ENCODE measurements at places on chromosomes 3 and 15.

DNA sequence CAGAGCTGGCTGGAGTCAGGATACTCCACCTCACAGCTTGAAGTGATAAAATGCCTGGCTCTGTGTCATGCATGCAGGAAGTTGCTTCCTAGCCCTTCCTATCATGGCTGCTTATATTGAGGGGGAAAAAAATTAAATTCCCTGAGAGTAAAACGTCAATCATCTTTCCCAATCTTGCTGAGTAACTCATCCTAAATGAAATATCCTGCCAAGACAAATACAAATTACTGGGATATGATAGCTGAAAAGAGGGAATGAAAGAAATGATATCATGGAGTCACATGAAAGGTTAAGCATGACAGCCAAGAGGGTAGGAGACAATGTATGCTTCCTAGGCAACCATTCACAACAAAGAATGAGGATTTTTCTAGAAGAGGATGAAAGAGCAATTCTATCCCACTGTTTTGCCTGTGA lies 110.6 kb downstream of the ABI3BP start:
- DNase-seq, result peak; percentile 12

DNA sequence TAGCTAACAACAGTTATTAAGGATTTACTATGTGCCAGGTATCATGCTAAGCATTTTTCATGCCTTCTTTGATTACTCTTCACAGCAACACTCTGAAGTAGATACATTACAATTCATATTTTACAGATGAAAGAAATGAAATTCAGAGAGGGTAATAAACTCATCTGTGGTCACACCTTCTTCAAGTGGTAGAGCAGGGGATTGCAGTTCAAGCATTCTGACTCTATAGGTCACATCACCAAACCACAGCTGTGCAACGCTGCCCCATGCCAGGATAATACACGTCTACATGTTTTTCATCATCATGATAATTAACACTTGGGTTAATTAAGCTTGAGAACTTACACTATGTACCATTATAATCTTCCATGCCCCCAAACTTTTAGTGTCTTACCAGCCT lies 98.5 kb downstream of the LRRC3B start:
- DNase-seq, result peak; percentile 17

GRCh38 chr3:184526088-184526433 lies 35.5 kb upstream of the EPHB3 start:
- DNase-seq, result peak; percentile 83

- DNase-seq, result no peak
Observed at GRCh38 chr15:48794697-48795134, 16.2 kb downstream of the CEP152 start.

DNA sequence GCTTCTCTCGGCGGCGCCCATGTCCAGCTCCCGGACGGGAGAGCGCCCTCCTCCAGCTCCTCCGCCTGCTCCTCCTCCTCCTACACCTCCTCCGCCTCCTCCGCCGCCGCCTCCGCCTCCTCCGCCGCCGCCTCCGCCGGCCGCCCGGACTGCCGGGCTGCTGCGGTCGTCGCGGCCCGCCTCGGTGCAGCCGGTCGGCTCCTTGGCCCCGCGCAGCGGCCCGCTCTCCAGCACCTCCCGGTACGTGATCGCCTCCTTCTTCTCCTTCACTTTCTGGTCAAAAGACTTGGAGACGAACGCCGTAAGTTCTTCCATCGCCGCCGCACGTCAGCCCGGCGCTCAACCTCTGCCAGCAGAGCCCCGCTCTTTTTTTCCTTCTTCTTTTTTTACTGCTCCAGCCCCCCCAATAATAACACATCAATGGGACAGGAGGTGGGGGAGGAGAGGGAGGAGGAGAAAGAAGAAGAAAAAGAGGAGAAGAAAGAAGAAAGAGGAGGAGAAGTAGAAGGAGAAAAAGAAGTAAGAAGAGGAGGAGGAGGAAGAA lies 438 bp downstream of the SHOX2 start:
- DNase-seq, result peak; percentile 78

- DNase-seq, result peak; percentile 51
Observed at GRCh38 chr3:138938877-138939560, 7.9 kb downstream of the FOXL2 start.

GRCh38 chr15:88938802-88939485 lies 25.8 kb upstream of the MFGE8 start:
- DNase-seq, result peak; percentile 74

DNA sequence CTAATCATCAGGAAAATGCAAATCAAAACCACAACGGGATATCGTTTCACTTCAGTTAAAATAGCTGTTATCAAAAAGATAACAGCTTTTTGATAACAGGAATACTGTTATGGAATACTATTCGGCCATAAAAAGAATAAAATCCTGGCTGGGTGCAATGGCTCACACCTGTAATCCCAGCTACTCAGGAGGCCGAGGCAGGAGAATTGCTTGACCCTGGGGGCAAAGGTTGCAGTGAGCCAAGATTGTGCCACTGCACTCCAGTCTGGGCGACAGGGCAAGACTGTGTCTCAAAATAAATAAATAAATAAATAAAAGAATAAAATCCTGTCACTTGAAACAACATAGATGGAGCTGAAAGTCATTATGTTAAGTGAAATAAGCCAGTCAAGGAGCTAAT lies 178.1 kb upstream of the TSC22D2 start:
- no peak for DNase-seq

GRCh38 chr3:48804930-48805329 lies 42.7 kb downstream of the PRKAR2A start:
- no peak for DNase-seq

DNA sequence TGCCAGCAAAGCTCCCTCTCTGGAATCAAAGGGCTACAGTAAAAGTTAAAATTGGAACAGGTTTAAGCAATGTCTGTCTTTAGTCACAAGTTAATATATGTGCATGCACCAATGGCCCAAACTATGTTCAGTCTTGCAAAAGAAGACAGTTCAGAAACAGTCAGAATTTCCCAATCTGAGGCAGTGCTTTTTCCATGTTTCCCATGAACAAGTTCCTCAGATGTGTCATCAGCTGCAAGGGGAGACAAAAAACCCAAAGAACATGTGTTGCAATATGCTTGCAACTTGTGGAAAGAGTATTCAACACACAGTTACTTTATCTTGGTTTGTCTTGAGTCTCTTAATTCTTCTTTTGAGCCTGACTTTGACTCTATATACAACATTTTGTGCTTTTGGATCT lies 148.4 kb downstream of the USP13 start:
- no peak for DNase-seq

DNA sequence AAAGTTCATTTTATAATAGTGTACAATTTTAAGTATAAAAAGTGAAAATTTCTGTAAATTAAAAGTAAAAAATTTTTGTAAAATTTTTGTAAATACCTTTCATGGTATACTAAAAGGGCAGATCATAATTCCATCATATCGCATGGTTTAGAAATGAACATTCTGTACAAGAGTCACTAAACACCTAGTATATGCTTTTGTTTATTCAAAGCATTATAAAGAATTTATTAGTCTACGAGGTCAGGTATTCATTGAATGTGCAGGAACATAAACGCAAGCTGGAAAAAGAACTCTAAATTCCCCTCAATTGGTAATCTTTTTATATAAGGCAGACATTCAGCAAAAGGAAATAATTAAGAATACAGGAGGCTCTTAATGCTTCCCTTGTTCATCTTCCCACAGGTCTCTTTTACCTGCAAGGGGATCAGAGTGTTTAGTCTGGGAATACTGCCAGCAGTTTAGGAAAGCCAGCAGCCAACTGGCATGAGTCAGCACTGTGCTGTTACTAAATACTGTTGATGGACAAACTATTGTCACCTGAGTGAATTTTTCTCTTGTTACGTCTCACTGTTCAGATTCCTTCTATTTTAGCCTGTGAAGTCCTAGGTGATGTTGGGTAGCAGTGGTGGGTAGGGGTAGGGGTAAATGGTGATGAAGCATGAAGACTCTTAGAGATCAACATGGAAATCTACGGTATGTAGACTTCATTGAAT lies 70.1 kb downstream of the UQCC5 start:
- DNase-seq, result no peak

GRCh38 chr3:39102504-39103323 lies 4.7 kb downstream of the GORASP1 start:
- no peak for DNase-seq

GRCh38 chr15:36905908-36906307 lies 194.4 kb downstream of the MEIS2 start:
- no peak for DNase-seq

- no peak for DNase-seq
Observed at GRCh38 chr15:81281766-81282605, 42.0 kb downstream of the STARD5 start.

- no peak for DNase-seq
Observed at GRCh38 chr3:48343432-48343831, 10.0 kb upstream of the SPINK8 start.

DNA sequence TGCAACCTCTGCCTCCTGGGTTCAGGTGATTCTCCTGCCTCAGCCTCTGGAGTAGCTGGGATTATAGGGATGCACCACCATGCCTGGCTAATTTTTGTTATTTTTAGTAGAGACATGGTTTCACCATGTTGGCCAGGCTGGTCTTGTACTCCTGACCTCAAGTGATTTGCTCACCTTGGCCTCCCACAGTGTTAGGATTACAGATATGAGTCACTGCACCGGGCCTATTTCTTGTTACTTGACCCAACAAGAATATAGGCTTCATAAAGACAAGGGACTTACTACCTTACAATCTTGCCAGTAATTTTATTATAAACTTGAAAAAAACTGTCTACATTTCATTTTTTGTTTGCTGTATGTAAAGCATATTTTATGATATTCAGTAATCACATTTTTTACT lies 21.4 kb upstream of the ZBTB47 start:
- no peak for DNase-seq

DNA sequence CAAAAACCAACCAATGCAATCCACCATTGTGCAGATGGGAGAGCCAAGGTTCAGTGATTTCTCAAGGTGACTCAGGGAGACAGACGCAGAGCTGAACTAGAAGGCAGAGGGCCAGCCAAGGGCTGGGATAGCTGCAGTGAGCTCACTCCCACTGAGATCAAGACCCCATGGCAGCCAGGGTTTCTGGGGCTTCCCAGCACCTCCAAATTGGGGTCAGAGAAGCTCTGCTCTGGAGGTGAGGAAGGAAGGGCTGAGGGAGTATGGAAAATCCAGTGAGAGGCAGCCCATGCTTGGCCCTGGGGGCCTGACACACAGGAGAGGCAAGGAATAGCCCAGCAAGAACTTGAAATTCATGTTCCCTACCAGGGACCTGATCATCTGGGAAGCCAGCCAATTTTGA lies 61.0 kb downstream of the ISG20 start:
- no peak for DNase-seq

DNA sequence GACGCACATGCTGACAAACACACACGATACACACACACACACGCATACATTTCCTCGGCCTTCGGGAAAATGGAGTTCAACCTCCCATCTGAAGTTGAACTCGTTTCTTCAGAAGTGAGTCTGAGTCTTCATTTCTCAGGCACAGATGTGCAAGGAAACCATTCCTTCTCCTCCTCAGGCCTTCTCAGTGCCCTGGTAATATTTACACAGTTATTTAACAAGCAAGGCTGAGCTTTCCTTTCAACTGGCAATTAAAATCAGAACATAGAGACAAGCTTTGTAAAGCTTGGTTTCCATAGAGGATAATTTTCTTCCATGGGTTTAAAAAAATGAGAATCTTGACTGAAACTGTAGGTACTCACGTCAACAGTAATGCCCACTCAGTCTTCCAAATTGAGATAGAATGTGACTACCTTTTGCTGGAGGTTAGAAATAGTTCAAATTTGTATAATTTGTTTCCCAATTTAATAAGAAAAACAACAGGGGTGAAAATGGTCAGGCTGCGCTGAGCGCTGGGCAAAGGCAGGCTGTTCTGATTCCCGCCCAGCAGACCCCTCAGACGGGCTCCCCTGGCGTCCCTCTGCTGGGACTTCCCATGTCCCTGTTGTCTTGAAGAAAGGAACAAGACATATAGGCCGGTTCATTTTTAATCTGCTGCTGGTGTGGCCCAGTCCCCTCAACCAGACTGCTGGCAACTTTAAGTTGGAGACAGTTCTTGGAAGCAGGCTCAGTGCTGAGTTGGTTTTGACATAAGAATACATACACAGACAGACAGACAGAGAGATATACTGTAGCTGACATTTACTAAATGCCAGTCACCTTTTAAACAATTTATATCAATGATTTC lies 174.3 kb downstream of the XXYLT1 start:
- no peak for DNase-seq

GRCh38 chr15:80985981-80986380 lies 3.6 kb downstream of the MESD start:
- DNase-seq, result no peak

- DNase-seq, result peak; percentile 8
Observed at GRCh38 chr15:23503576-23503975, 56.5 kb upstream of the GOLGA6L2 start.

- DNase-seq, result peak; percentile 82
Observed at GRCh38 chr3:66816090-66816761, 181.9 kb upstream of the KBTBD8 start.

DNA sequence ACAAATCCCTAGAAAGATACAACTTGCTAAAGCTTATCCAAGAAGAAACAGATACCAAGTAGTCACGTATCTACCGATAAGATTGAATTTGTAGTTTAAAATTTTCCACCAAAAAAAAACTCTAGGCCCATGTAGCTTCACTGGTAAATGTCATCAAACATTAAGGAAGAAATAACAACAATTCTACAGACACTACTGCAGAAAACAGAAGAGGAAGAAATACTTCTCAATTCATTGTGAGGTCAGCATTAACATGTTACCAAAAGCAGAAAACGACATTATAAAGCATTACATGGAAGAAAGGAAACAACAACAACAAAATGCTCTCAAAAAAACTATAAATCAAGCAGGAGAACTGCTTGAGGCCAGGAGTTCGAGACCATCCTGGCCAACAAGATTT lies 27.5 kb upstream of the TM4SF19 start:
- DNase-seq, result no peak

- DNase-seq, result no peak
Observed at GRCh38 chr3:138450181-138450580, 15.8 kb downstream of the ESYT3 start.

DNA sequence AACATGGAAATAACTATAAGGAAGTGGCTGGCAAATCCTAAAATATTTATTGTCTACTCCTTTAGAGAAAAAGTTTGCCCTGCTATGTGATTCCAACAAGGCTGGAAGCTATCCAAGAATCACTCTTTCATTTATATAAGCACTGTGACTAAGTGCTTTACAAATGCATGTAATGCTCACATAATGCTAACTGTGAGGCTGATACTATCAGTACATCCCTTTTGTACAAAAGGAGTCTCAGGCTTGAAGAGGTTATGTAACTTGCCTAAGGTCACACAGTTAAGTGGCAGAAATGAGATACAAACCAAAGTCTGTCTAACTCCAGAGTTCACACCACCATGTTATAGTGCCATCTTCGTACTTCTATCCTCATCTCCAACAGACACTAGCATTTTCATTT lies 17.0 kb downstream of the TOPBP1 start:
- DNase-seq, result no peak
